ENCODE measurements at places on chromosomes 3 and 15.

DNA sequence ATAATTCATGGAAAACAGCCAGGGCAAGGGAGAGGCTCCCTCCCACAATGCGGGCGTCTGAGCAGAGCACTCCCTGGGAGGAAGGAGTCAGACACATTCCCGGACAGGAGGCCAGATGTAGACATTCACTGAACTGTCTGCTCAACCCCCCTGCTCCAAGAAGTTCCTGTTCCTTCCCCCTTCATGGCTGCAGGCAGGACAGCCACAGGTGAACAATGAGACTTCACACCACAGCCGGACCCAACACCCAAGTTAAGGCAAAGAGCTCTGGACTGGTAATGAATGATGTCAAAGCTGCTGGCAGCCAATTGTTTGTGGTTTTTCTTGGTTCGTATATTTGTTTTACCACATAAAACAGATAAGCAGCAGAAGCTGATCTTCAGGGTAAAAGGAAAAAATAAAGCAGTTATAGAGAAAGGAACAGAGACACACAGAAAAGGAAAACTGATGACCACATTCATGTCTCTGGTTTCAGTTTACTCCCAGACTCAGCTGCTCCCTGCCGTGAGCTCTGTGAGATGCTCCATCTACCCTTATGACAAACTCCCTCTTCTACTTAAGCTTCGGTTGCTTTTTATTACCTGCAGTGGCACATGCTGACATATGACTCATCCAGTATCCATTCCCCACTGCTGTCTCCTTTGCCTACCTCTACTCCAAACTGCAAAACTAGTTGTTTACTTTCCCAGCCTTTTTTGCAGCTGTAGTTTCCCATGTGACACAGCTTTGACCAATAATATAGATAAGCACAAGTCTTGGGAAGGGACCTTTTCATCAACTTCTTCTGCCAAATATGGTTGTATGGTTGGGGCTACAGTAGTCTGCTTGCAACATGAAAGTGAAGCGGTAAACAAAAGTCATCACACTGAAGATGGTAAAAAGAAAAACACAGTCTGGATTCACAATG, 33.1 kb downstream of the DZIP1L start:
- DNase-seq, result no peak

DNA sequence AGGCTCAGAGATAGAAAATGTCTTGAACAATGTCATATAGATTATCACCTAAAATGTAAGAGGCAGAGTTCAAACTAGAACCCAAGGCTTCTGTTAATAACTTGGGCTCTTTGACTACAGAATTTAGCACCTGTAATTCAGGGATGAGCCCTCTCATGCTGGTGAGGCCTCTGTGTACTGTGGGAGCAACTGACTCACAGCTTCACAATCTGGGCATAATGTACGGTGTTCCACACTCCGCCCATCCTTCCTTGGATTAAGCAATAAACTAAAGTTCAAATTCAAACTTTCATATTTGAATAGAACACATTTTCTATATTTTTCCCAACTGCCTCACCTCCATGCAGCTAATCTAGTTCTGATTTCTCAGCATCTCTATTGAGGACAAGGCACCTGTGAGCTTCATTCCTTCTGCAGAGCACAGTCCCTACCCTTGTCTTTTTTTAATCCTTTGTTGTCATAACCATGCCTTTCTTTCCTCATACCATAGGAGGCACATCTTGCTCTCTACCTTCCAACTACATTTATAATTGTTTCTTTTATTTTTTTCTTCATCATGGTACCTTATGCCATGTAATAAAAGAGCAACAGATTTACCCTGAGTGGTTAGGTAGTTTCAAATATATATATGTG, 392.1 kb downstream of the NLGN1 start:
- DNase-seq, result no peak

- DNase-seq, result no peak
These were observed 22.6 kb downstream of the CLDN18 start for GRCh38 chr3:138032567-138032966.

GRCh38 chr3:126052196-126053058, 31.5 kb downstream of the SLC41A3 start:
- DNase-seq, result no peak

GRCh38 chr3:136194409-136195257, 1.5 kb downstream of the MSL2 start:
- peak; percentile 63 for DNase-seq

DNA sequence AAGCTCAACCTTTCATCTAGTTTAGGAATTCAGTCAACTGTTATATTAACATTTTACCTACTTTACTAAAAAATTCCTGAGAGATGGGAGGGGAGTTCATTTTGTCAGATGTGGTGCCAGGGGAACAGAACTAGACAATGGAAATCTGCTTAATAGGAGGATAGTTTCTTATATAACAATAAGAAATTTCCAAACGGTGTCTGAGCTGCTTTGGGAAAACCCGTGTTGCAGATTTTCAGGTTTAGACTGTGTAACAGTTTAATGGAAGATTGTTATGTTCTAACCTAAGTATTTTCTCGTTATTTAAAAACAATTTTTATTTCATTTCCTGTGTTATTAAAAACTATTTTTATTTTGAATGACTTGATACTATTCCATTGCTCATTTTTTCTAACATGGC, 19.3 kb downstream of the IQGAP1 start:
- DNase-seq, result no peak

DNA sequence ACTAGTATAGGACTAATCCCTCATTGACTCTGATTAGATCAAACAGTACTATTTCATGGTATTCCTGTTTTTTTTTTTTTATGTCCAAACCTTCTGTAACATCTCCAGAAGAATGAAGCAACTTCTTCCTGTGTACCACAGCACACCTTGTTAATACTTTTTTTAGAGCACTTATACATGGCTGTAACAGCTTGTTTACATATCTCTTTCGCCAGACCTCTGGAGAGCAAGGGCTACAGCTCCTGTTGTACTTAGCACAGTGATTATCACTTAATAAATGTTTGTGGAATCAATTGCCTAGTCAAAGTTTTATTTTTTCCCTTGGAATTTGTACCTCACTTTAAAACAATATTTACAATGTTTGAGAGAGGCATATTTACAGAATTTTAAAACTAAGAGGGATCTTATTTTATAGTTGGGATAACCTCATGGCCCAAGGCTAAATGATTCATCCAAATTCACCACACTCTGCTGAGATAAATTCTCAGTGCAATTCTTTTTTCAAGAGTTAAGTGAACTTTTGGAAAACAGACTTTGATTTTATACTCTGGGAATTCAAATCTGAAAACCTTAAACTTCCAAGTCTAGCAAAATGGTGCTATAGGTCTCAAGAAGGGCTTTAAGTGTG, 9.2 kb upstream of the GATM start:
- DNase-seq, result no peak

DNA sequence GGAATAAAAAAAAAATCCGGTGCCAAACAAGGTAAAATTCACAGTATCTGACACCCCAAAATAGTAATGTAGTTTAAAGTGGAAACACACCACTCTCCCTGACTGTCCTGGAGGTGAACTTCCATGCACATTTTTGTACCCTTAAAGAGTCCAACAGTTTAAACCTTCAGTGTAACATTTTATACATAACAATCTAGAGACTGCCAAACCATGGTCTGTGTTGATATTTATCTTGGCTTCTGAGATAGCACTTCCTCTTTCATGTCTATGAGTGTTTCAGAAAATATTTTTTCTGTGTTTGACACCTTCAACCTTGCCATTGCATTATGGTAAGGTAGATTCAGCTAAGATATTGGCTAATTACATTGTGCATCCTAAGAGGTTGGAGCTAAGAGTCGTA, 13.9 kb downstream of the TMEM45A start:
- no peak for DNase-seq

GRCh38 chr3:65170390-65171042, 482.7 kb upstream of the ADAMTS9 start:
- no peak for DNase-seq

DNA sequence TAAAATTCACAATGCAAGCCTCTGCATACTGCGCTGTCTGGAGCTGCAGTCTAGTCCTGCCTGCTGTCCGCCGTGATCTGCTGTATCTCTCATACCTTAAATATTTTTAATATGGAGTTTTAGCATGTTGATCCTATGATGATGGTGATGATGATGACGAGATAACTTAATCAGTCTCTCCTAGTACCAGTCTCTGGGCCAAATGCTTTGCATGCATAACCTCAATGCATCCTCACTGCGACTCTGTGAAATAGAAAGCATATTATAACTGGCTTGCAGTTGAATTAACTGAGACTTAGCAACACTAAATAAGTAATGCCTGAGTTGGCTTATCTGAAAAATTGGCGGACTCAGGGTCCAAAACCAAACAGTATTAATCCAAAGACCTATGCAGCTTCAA, 38.4 kb upstream of the BCHE start:
- DNase-seq, result no peak

- DNase-seq, result no peak
These were observed 144.0 kb downstream of the NSMCE3 start for GRCh38 chr15:29125382-29126207.

DNA sequence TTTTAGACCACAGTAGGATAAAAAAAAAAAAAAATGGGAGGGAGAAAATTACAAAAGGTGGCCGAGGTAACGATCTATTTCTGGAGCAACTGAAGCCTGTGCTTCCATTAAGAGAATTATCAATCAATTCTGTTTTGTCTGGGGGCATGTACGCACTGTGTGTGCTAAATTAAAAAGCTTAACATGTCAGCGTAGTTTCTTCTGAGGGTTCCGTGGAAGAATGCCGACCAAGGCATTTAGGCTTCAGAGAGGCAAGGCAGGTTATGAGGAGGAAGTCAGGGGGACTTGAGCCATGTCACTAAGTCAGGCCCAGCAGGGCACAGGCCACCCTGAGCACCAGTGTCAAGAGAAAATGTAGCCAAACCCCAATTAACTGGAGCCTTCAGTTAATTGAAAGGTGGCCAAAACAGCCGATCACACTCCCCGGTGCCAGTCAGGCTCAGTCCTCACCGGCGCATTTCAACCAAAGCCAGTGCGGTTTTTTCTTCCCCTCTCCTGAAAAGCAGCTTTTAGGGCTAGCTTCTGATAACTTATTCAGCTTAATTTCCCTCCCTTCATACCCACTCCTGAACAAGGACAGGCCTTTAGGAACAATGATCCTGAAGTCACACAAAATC, 113.9 kb downstream of the MEGF11 start:
- no peak for DNase-seq

DNA sequence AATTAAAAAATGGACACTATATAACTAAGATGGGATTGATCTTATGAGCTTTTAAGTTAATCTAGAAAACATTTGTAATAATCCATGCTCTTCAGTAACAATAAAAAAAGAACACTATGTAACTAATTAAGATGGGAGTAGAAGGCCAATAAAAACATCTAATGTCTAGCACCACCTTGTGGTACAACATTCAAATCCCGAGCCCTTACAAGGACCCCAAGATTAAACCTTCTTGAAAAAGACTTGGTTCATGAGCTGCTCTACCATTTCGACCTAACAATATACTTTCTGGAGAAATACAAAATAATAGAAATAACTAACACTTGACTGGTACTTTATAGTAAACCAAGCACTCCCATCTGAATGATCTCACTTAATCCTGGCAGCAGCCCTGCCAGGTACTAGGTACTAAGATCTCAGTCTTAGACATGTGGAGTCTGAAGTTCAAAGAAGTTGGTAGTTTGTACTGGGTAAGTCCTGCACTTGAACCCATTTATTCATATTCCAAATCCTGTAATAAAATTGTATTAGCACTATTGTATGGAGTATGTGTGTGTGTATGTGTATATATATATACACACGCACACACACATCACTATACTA, 21.8 kb downstream of the METTL6 start:
- DNase-seq, result no peak

GRCh38 chr3:15256861-15257341, 50.9 kb downstream of the CAPN7 start:
- no peak for DNase-seq

DNA sequence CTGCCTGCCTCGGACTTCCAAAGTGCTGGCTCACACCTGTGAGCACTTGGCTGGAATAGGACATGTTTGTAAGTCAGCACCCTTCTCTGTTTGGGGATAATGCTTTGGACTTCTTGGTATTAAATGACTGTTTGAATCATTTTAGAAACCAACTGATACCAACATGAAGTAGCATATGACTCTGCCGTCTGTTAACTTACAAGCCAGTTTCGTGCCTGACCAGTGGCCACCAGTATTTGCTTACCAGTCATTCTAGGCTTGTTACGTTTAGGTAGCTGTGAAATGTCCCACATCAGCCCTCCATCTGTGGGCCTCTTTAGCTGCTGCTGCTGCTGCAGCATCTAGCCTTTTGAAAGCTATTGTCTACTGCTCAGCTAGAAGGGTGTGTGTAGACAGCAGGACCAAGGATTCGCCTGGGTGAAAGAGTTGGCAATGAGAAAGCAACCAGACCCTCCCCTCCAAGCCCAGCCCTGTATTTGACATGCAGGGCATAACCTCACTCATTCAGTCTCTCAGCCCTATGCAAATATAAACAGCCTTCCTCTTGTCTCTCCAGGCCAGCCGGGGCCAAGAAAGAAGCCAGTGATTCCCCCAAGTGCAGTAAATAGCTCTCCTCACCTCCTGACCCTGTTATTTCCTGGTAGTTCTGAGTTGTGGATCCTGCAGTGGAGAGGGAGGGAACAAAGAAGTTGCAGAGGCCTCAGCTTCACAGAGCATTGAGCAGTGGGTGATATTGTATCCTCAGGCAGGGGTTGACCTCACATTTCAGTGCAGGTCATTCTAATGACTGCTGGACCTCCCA, 51.0 kb downstream of the NKIRAS1 start:
- no peak for DNase-seq

GRCh38 chr3:61956236-61956635, 394.9 kb downstream of the PTPRG start:
- no peak for DNase-seq

GRCh38 chr15:69693059-69693458, 240.4 kb downstream of the RPLP1 start:
- DNase-seq, result no peak

- no peak for DNase-seq
These were observed 42.8 kb downstream of the SEMA3G start for GRCh38 chr3:52402101-52402521.

DNA sequence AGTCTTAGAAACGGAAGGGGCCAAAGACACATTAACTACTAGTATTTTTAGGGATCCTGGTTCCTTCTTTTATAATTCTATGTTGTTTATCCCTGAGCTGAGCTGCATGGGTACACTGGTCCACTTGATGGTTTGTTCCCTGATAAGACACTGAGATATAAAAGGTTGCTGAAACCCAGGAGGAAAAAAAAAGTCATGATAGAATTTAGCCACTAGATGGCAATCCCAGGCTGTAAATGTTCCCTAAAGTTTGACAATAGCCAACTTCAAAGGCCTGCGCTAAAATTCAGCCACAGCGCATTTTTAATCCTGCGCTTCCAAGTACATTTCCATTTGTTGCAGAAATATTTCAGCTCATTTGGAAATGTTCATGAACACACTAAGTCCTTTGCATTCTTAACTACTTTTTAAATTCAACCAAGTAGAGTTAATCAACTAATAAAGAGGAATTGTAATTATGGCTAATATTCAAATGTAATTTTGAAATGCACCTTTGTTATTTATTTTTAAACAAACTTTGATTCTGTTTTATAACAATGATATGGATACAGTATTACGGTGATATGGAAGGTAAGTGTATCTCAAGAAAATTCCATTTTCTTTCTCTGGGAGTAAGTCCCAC, 249.3 kb upstream of the FEZF2 start:
- DNase-seq, result no peak

All from activated naive CD4-positive, alpha-beta T cell treated with anti-CD3 and anti-CD28 coated beads, Interleukin-2, amount 50 U/mL, for 16 hours (primary cell).